ENCODE measurements at places on chromosomes 2 and 18.

- no peak for DNase-seq
These were observed 47.4 kb upstream of the TCF4 start for GRCh38 chr18:55635439-55635838.

GRCh38 chr2:195648787-195649186, 8.2 kb upstream of the SLC39A10 start:
- no peak for DNase-seq

DNA sequence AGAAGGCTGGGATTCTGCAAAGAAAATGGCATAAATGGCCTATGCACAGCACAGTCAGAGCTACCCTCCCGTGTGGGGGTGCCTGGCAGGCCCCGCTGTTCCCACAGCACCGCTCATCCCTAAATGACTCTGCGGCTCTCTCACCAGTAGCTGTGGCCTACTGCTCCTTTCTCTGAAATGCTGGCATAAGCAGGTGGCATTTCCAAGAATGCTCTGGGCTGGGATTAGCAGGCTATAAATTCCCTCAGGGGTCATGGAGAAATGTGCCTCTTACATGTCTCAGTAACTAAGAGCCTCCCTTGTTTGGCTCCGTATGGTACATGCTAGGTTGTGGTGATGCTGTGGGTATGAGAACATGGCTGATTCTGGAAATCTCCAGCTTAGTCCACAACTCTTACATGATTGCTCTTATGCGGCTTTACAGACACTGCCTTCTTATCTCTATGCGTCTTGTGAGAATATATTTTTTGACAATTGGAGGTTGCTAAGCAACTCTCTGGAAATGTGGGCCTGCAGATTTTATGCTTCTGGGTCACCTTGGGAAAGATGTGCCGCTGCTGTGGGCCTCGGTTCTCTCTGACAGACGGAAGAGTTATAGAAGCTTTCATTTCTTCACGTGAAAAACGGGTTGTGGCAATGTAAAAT, 80.3 kb upstream of the GATA6 start:
- DNase-seq, result no peak

- no peak for DNase-seq
These were observed 135.4 kb upstream of the REG3A start for GRCh38 chr2:79294994-79295393.

DNA sequence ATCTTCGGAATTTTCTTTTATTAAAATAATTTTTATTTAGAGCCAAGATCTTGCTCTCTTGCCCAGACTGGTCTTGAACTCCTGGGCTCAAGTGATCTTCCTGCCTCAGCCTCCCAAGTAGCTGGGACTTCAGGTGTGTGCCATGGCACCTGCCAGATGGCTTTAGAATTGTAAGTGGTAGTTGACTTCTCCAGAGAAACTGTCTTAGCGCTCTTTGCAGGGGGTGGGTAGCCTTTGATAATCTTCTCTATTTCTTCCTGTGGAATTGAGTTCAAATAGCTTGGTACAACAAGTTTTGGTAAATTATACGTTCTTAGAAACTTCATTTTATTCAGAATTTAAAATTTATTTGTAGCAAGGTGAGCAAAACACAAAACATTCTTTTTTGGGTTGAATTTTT, 113.3 kb downstream of the LDLRAD4 start:
- no peak for DNase-seq

DNA sequence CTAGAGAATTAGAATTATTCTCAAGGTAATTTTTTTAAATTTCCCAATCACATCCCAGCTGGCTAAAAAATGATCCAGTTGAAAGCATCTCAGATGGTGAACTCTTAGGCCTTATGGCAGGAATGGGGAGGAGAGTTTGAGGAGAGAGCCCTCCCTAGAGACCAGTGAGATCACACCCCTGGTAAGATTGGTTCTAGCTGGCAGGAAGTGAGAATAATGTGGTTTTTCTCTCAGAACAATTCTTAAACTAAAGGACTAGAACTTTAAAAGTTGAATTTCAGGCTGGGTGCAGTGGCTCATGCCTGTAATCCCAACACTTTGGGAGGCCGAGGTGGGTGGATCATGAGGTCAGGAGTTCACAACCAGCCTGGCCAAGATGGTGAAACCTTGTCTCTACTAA, 120.2 kb downstream of the MYO3B start:
- no peak for DNase-seq

DNA sequence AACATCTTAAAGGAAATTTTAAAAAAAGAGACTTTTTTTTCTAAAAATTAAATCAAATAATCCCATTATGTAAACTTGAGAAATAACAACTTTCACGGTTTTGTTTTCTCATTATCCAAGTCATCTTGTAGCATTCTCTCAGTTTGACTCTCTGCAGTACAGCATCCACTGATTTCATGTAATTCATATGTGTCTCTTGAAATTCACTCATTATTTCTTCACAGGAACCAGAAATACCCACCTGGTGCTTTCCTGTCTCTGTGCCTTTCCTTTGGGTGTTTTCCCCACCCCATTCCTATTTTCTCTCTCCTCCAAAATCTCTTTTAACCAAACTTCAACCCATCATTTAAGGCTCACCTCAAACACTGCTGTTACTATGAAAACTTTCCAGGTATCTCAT, 116.1 kb upstream of the STK17B start:
- DNase-seq, result no peak

GRCh38 chr2:120111193-120111592, 98.3 kb downstream of the EPB41L5 start:
- DNase-seq, result no peak

- peak; percentile 87 for DNase-seq
These were observed 56.5 kb upstream of the CREB1 start for GRCh38 chr2:207473049-207473930.

- no peak for DNase-seq
These were observed 27.2 kb upstream of the CYTIP start for GRCh38 chr2:157471078-157471477.

- DNase-seq, result no peak
These were observed 35.9 kb downstream of the NCK2 start for GRCh38 chr2:105780606-105781005.

GRCh38 chr2:239684996-239685395, 284.2 kb upstream of the HDAC4 start:
- no peak for DNase-seq

DNA sequence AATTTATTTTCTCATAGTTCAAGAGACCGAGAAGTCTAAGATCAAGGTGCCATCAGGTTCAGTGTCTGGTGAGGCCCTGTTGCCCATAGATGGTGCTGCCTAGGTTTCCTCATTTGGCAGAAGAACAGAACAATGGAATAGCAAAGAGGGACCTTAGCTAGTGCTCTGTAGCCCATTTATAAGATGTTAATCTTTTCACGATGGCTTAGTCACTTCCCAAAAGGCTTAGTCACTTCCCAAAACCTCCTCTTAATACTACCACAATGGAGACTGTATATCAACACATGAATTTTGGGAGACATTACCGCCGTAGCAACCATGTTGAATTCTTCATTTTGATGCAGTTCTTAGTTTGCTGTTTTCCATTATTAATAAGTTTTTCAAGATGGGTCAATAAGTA, 246.3 kb upstream of the NRP2 start:
- DNase-seq, result peak; percentile 50

- DNase-seq, result no peak
These were observed 360.2 kb downstream of the FSIP2 start for GRCh38 chr2:186098821-186099220.

GRCh38 chr2:44118257-44118656, 50.4 kb upstream of the PPM1B start:
- DNase-seq, result peak; percentile 21

GRCh38 chr2:240624950-240625621, at the start of gene GPR35:
TSS of gene GPR35 (plus strand) at chr2:240625480. CDS start at chr2:240629953, 4,473 bp downstream.
- DNase-seq, result peak; percentile 68

DNA sequence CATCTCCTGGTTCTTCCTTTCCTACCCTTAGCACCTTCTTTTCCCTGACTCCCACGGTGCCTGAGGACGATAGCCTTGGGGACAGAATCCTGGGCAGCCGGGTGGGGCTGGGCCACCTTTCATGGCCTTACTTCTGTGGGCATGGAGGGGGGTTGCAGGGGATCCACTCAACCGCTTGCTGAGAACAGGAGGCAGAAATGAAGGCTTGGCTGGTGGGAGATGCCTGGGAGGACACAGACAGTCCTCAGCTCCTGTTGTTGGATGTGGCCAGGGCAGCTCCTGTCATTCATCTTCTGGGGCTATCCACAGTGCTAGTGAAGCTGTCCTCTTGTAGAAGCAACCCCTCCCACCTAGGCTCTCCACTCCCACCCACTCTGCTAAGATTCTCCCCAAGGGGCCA, 95.5 kb upstream of the CELF4 start:
- DNase-seq, result no peak

- no peak for DNase-seq
These were observed 952.4 kb downstream of the EPHA4 start for GRCh38 chr2:220619525-220620220.

DNA sequence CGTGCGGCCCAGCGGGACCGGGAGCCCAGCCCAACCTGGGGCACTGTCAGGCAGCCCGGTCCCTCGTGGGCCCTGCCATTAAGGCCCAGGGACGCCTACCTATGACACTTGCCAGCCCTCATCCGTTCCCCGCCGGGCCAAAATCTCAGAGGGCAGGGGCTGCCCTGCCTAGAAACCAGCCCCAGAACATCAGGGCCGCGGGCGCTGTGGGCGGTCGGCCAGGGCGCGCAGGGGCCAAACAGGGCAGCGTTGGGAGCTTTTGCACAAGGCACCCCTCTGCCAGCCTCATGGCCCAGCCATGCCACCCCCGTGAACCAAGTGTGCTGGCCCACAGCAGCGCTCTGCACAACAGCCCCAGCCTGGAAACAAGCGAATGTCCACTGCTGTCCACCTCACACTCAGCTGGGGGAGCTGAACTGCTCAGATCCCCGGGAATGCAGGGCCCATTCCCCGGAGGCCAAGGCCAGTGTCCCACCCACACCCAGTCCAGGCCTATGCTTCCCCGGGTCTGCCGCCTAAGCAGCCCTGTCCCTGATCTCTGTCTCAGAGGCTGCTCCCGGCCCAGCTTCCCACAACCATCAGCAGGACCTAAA, 3.5 kb upstream of the NEURL3 start:
- DNase-seq, result no peak

DNA sequence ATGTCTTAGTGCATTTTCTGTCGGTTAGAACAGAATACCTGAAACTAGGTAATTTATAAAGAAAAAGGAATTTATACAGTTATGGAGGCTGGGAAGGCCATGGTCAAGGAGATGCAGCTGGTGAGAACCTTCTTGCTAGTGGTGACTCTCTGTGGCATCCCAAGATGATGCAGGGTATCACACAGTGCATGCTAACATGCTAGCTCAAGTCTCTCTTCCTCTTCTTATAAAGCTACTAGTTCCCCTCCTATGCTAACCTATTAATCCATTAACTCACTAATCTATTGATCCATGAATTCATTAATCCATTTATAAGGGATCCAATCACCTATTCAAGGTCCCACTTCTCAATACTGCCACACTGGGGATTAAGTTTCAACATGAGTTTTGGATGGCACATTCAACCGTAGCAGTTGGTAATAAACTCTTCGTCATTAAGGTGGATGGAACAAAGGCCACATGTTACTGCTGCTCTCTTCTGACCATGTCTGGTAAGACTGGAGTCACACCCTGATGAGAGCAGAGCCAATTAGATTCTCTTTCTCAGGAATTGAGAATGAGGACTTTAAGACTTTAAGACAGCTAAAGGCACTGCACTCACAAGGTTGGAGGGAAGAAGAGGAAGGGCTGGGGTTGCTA, 211.6 kb upstream of the SMAD7 start:
- DNase-seq, result no peak

DNA sequence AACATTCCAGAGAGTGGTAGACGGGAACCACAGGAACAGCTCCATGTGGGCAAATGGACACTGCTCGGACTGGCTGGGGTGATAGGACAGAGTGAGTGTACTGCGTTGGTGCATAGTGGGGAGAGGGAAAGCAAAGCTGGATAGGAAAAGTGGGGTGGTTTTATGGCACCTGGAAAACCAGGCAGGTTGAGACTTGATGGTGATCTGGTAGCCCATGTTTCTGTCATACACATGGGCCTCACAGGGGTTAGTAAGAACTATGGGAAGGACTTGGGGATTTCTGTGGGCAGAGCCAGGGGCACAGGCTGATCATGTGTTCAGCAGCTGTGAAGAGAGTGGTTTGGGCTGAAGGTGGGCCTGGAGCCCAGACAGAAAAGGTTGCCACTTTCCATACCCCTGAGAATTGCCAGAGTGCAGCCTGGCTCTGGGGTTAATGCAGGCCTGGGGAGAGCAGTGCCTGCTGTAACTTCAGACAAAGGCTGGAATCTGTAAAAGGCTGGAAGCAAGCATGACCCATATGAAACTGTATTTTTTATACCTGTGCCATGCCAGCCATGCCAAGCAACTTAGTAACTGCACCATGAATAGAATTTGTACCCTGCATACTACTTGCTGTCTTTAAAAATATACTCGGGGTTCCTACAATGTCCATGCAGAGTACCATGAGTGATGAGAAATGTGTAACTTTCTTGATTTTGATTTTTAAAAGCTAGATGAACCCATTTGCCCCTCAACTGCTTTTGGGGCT, 41.9 kb downstream of the RPIA start:
- no peak for DNase-seq

DNA sequence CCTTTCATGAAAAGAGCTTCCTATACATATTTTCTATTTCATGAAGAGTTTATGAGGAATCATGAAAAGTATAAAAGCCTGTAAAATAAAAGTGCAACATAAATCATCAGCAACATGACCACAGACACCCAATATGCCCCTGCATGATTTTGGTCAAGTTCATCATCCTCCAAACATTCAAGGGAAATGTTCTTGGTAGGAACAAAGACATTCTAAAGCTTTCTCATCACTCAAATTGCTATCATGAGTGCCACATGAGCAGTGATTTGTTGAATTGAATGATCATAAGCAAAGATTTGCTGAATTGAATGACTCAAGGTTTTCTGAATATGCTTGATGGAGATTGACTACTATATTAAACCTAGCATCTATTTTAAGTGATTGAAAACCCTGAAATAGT, 172.2 kb downstream of the MBD2 start:
- DNase-seq, result no peak

GRCh38 chr2:88729061-88729745, 37.7 kb downstream of the RPIA start:
- peak; percentile 10 for DNase-seq

DNA sequence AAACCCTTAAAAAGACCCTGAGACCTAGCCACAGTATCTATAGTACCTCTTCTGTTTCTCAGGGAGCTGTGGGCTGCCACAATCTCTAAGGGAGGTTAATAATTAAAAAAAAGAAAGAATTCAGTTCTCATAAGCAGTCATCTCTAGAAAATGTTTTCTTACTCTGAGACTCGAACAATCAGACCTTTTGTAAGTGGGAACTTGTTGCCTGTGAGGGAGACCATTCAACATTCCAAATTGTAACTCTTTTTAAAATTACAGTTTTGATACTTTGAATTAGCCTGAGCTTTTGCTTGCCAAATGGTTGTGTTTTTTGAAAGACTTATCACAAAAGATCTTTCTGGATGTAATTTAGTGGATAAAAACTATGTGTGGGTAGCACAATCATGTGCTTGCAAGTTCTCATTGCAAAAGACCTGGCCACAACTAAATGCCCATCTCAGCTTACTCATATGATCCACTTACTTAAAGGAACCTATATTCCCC, 33.3 kb downstream of the IL1R2 start:
- peak; percentile 75 for DNase-seq
